CD4-positive, alpha-beta T cell treated with Interleukin-2 at 100 ng/mL for 4 hours (primary cell): ENCODE measurements at places on chromosomes 1 and 21.

DNA sequence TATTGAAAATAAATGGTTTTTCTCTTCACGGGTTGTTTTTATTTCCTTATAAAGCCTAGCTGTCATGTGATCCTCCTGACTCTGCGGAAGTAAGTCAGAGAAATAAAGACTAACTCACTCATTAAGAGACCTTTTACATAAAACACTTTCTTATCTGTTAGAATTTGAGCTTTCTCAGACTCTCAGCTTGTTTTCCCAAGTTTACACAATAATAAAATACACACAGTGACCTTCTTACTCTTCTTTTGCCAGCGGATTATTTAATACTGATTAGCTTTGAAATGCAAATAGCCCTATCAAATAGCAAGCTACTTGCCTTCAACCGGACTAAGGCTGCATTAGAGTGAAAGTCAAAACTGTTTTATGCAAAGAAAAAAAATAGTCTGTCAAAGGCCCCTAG lies 45.5 kb upstream of the CXADR start:
- no peak for DNase-seq

- no peak for DNase-seq
Measured at GRCh38 chr1:36136535-36136934, 11.5 kb upstream of the COL8A2 start.

DNA sequence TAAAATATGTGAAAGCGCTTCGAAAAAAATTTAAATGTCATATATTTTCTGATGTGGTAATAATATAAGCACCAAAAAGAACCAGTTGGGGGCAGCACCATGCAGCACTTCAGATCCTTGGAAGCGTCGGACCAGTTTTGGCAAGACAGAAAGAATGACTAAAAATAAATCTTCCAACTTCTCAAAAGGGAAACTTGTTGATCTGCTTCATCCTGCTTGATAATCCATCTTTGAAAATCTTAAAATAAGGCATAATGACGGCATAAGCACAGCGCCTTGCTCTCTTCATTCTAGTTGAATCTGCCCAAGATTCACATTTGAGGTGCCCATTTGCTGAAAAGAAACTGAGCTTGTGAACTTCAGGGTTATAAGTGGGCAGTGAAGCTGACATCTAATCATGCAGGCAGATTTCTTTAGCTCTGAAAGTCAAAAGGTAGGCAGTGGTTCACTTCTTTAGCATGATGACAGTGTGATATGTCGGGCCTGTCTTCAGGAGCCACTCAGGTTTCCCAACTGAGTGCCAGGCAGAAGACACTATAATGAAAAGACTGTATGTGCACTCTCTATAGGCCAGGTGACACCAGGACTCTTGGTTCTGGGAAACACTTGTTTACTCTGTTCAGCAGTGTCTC lies 19.8 kb upstream of the MUTYH start:
- DNase-seq, result peak; percentile 53

DNA sequence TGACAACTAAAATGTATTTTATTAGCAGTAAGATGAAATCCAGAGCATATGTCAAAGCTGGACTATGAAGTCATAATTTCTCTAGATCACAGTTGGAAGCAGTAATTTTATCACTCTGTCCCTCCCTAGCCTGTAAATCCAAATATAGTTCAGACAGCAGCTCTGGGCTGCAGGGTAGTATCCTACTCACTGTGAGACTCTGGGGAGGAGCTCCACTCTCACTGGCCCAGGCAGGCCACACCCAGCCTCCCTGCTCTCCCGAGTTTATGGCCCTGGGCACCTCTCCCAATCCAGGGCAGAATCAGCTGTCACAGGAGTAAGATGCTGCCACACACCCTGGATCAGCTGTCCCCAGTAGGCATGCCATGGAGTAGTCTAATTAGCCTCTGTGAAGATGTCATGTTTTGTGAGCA lies 131.1 kb downstream of the HLCS start:
- DNase-seq, result no peak

- no peak for DNase-seq
Measured at GRCh38 chr1:190679044-190679443, 201.4 kb upstream of the BRINP3 start.

- DNase-seq, result no peak
Measured at GRCh38 chr1:32919811-32920733, 18.9 kb upstream of the TMEM54 start.

DNA sequence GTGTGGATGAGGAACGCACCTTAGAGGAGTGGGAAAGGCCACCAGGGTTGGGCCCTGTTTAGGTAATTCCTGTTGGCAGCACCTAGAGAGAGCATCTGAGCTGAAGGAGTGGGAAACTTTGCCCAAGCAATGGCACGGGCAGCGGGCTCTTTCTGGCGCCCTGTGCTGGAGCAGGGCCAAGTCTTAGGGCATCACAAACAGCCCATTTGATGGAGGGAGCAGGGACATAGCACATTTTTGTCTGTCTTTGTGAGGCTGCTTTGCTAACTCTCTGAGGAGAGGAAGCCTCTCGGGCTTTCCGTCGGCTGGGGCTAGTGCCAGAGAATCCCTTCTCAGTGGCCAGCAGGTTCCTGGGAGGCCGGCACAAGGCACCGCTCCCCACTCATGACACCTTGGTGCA lies 22.5 kb upstream of the CNTN2 start:
- DNase-seq, result no peak

DNA sequence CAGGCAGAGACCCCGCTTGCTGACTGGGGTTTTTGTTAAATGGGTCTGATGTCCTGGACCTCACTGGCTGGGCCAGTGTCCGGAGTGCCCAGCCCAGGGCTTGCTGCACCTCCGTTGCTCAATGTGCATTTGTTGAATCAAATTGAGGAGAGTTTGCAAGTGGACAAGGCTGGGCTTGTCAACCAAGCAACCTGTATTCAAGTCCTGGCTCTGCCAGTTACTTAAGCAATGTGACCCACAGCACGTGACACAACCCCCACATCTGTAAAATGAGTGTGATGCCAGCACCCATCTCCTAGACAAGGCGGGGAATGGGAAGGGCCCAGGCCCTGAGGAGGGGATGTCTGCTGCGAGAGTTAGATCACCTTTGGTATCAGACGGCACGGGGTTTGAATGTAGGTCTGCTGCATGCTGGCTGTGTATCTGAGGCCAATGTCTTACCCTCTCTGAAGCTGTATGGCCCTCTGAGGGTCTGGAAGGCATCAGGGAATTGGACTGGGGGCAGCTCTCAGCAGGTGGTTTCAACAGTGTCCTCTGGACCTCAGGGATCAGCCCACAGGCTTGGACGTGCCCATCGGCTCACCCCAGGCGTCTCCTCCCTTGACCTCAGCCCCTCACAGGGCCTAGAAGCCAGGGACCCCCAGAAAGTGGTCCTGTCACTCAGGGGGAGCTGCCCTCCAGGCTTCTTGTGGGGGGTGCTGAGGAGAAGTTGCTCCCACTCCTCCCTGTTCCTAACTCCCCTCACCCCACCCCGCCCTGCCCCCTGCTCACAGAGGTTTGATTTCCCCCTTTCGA lies 51.0 kb upstream of the RUNX3 start:
- no peak for DNase-seq

DNA sequence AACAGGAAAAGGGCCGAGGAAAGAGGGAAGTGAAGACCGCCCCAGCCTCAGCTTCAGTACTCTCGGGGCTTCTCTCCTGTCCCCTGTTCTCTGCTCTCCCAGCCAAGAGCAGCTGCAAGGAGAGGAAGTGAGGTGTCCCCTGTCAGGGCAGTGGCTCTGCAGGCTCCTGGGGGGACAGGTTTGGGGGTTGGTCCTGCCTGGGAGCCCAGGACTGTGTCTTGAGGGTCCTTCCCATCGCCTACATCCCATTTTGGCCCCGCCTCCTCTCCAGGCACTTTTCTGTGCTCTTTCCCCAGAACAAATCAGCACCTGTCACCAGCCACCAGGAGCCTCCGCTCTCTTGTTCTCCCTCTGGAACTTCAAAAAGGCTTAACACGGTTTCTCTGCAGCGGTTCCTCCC lies 82.6 kb downstream of the VWA5B1 start:
- no peak for DNase-seq

DNA sequence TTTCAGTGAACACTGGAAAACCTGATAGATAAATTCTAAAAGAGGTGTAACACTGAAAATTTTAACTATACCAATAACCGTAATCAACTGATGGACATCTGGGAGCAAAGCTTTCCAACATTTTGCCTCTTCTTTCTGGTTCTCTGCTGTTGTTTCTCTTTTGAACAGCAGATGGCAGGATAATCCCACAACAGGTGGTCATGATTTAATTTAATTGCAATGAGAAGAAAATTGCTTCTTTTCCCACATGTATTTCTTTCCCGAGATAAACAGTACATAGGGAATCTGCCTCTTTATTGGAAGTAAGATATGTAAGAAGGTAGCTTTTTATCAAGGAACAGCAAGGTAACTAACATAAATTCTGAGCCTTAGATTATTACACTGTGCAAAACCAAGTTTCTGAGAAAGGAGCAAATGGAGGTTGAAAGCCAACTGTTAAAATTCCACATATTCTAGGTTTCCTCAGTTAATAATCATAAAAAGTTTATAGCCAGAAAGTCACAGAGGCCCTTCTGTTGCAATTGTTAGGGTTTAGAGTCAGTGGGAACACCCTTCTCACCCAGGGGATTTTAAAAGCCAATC lies 72.9 kb downstream of the RPS6KA1 start:
- peak; percentile 79 for DNase-seq

GRCh38 chr1:91226741-91227140 lies 177.9 kb downstream of the HFM1 start:
- no peak for DNase-seq

- no peak for DNase-seq
Measured at GRCh38 chr1:25080294-25081209, 150.5 kb upstream of the RUNX3 start.

DNA sequence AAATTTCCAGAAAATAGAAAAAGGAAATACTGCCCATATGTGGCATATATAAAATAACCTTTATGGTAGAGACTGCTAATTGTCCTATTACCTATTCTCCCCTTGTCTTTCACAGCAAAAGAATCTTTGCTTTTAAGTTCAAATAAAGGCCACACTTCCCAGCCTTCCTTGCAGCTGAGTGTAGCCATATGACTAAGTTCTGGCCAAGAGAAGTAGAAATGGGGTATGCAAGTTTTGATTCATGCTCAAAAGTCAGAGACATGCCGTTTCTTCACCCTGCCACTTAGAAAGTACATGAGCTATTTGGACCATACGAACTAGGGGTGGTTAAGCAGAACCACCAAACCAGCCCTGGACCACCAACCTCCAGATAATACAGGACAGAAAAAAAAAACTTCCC lies 18.3 kb upstream of the S100A2 start:
- no peak for DNase-seq

- peak; percentile 49 for DNase-seq
Measured at GRCh38 chr21:33230545-33231324, 997 bp downstream of the IFNAR2 start.

DNA sequence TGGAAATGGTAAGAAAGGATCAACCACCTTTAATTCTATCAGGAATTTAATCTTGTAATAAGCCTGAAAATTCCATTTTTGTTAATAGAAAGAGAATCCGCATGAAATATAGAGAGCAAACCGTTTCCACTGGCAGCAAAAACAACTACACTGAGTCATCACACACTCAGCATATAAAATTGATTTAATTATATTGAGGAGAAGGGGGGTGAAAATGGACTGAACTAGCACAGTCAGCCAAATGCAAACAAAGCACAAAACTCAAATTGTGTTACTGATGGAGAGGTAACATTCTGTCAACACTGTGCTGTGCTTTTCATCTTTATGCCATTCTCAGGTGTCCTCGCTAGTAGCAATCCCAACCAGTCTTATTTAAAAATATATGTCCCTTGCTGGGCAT lies 1583.9 kb downstream of the MRPL39 start:
- no peak for DNase-seq

DNA sequence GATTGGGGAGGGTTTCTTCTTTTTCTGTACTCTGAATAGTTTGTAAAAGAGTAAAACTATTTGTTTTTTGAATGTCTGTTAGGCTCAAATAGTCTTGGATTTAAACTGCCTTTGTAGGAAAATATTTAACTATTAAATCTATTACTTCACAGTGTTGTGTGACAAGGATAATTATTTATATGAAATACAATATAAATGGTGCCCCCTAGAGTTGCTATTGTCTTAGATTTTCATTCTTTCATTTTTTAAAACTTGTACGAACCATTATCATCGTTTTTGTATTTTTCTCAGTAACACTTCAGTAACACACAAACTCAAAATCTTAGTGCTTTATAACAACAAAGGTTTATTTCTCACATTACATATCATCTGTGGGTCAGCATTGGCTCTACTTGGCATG lies 37.4 kb downstream of the C1orf185 start:
- DNase-seq, result no peak

GRCh38 chr1:10916991-10917390 lies 95.5 kb upstream of the TARDBP start:
- DNase-seq, result no peak

DNA sequence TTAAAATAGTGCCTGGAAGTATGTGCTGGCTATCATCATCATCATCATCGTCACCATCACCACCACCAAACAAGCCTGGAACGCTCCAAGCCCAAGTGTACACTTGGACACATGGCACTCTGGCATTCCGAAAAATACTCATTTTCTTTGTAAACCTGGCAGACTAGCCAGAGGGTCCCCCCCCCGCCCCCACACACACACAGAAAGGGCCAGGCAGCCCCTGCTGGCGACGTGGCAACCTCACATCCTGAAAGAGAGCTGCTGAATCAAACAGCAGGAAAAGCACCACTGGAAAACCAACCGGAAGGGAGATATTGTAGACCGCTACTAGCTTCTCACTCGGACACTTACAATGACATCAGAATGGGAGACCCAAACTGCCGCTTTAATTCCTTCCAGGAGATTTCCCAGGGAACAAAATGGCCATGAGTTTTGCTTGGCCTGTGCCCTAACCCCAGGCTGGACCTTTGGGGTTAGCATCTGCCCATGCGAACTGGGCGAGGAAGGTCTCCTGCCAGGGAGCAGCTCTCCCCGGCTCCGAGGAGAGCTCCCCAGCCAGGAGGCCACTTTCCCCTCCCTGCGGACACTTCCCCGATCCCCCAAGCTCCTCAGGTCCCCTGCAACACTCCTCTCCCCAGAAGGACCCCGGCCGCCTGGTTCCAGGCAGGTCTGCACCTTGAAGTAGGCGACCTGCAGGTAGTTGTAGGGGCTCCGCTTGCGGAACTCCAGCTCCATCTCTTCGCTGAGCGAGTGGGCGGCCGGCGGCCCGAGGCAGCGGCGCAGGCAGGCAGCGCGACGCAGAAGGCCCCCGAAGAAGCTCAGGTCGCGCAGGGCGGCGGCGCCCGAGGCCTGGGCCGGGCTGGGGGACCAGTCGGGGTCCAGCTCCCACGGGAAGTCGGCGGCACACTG lies 742 bp downstream of the P3H1 start:
- DNase-seq, result peak; percentile 26

DNA sequence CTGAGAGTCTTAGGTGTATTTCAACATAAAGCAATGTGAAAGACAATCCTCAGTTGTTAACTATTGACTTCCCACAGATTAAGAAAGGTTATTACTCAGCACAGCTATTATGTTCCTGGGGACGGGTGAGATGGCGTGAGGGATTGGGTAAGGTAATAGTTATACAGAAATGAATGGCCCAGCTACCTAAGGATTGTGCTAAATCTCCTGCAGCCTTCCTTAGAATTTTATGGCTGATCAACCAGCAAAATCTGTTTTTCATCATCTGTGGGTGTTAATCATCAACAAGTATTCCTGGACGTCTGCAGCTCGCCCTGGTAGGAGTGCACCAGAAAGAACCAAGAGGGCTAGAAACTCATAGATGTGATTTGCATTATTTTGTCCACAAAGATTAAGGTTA lies 146.0 kb upstream of the IVNS1ABP start:
- no peak for DNase-seq
